ENCODE measurements at places on chromosomes 6 and 20.

GRCh38 chr6:102340311-102340710 is 946.8 kb downstream of the GRIK2 start:
- DNase-seq, result no peak

GRCh38 chr6:90809035-90809434 is 222.2 kb upstream of the MAP3K7 start:
- no peak for DNase-seq

DNA sequence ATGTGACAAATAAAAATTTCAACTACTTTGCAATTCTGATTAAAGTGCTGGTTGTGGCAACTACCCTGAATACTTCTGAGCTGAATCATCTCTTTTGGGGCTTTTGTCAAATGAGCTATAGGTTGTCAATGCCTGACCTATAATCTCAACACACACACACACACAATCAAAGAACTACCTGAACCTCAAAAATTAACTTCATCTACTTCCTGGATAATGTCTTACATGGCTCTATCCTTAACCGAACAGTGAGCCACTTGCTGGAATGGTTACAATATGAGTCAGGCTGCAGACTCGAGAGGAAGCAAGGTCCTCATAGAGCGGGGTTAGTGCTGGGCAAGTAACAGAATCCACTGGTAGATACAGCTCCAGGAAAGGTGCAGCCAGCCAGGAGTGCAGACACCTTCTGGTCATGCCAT is 70.6 kb upstream of the DST start:
- peak; percentile 50 for DNase-seq

DNA sequence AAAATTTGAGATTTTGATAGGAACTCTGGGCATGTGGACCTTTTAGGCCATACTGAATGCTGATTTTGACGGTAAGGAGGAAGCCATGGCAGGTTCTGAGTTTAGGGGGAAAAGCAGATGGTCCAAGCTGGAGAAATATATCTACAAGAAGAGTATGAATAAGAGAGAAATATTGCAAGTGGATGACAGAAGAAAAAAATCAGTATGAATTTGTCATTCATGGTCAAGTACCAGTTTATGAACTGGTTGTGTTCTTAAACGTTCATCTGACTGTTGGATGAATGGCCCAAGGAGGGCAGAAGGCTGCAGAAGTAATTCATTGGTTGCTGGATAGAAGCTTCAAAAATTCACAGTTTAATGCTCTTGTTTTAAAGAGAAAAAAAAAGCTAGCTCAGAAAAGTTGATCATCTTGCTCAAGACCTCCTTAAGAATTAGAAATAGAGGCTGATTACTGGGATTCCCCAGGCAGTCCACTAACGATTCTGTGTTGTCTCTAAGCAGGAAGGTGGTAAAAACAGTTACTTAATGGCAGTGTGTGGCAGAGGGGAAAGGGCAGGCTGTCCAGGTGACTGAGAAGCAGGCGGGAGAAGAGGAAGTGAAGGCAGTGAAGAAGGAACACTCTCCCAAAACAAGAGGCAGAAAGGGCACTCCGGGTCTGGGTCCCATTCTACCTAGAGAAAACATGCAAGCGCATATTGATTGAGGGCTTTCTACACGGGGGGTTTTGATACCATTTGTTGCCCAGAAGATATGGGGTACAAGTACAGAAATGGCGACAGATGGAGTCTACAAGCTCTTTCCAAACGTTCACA is 2.0 kb upstream of the DUSP22 start:
- no peak for DNase-seq

GRCh38 chr20:56690531-56691175 is 61.5 kb downstream of the TFAP2C start:
- DNase-seq, result peak; percentile 57

- DNase-seq, result no peak
These were observed 87.5 kb upstream of the TOP1 start for GRCh38 chr20:40941133-40941610.

DNA sequence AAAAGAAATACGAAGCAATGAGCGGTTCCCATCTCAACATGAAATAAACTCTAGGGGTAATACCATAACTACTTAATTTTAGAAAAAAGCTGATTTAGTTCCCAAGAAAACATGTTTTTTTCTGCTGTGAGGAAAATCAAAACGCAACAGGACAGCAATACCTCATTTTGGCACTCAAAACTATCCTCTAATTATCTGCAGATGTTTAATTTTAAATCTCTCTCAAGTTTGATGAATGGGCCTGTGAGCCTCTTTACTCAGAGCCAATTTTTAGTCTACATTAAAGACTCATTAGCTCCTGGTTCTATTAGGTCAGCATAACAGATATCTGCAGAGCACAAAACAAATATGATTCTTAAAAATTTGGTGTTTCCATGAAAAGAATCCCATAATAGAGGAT is 28.1 kb downstream of the RNF24 start:
- DNase-seq, result no peak

DNA sequence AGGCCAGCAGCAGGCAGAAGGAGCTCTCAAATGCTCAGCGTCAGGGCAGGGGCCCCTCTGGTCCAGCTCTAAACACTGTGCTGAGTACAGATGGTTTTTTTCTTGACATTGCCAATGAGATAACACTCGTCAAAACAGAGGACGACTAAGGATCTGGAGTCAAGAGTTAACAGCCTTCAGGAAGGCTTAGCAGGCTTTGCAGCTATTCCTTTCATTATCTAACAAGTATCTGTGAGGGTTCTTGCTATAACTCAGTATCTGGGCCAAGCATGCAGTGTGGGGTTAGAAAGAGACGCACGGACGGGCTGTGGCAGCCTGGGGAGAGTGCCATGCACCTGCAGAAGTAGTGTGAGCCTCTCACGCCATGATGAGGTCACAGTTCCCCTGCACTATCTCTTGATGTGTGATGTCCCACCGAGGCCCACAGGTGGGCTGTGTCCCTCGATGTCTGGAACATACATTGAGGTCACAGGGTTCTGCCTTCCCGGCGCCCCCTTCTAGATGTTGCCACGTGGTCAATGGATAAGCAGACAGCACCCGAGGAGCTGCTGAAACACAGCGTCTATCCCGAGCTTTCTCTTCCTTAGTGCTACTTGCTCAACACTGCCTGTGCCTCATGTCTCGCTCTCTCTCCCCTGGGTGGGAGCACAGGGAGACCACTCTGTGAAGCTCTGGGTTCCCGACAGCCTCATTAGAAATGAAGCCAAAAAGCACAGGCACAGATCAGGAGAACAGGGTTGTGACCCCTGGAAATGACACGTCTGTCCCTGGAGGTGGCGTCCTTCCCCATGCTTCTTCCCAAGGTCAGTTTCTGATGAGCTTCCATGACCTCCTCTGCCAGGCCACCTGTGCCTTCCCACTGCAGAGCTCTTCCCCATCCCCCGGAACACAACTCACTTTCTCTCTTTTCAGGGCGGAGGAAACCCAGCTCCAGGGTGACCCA is 85.5 kb upstream of the RPS6KA2 start:
- no peak for DNase-seq

GRCh38 chr6:152094992-152095592 is 287.6 kb downstream of the ESR1 start:
- peak; percentile 79 for DNase-seq

All from SW480 (cell line).